NCI-H774 (cell line): ENCODE measurements at places on chromosomes 5 and 9.
A peak's percentile ranks its signal among the peaks of the same experiment; 100 is the strongest.

- DNase-seq = no peak
Measured at GRCh38 chr5:117945258-117945657, 1043.1 kb downstream of the DTWD2 start.

DNA sequence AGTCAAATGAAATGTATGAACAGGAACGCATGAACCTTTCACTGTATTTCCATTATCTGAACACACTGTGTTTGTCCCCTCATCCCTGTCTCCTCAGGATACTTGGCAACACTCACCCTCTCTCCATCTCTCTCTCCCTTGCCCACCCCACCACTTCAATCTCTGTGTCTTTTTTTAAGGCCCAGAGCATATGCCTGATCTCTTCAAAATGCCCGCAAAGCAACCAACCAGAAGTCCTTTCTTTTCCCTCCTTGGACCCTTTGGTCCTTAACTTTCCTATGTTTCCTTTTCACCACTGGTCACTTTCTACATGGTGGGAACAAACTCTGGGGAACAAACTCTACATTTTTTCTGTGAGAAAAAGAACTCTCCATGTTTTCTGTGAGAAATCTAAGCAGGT lies 3.2 kb upstream of the IRF1 start:
- DNase-seq = no peak

- no peak for DNase-seq
Measured at GRCh38 chr5:130116462-130116861, 212.2 kb downstream of the CHSY3 start.

DNA sequence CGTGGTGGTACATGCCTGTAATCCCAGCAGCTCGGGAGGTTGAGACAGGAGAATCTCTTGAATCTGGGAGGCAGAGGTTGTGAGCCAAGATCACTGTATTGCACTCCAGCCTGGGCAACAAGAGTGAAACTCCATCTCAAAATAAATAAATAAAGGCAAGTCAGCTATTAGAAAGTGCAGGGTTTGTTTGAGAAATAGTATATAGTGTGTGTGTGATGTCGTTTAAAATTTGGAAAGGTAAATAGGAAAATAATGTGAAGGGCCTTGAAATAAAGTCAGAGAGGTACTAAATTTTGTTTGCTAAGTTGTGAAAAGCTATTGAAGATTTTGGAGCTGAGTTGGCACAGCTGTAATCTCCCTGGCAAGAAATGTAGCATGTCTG lies 17.8 kb downstream of the ZNF131 start:
- no peak for DNase-seq

DNA sequence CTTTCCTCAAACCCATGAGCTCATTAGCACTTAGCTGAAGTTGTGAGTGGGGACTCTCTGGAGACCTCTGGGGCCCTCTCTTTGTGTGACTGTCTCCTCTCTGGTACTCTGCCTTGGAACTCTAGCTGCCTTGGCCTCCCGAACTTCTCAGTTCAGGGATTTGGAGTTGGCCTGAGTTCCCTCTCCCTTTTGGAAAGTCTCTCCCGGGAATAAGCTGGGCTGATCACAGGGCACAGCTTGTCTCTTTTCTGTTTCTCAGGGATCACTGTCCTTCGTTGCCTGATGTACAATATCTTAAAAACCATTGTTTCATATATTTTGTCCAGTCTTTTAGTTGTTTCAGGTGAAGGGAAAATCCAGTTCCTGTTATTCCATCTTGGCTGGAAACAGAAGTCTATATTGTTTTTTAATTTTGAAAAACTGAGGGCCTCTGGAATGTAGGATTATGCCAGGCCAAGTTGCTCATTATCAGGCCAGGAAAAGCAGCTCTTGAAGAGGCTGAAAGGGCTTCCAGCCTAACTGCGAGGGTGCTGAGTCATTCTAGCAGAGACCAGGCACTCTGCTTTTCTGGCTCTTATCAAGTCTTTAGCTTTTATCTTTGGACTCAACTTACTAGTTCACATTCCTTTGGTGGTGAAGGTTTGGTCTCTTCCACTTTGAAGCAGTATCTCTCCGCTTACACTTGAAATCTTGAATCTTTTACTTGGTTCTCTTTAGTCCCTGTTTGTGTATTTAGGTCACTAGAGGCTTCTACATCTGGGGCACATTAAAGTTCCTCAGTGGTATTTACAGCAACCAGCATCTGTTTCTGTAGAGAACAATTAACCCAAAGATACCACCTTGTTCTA lies 8.4 kb upstream of the RGS3 start:
- no peak for DNase-seq

- peak; percentile 90 for DNase-seq
Measured at GRCh38 chr5:180071531-180072255, at the start of gene RNF130. TSS of gene RNF130 (minus strand) at chr5:180071759. CDS start at chr5:180071702, 57 bp downstream.

GRCh38 chr9:120692901-120693699 lies 21.2 kb downstream of the MEGF9 start:
- no peak for DNase-seq

- no peak for DNase-seq
Measured at GRCh38 chr5:160799184-160799583, 52.8 kb downstream of the ATP10B start.

DNA sequence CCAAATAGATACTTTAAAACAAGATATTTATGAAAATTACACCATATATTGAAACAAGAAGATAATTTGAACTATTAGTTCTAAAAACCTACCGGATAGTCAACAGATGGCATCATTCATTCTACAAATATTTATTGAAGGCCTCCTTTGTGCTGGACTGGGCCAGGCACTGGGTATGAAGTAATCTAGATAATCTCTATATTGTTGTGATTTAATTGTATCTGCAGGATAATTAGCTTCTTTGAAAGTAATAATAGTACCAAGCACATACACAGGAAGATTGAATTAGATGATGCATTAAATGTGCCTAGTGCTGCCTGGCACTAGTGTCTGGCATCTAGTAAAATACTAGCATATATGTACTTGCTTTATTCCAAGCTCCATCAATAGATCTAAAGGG lies 735.2 kb upstream of the DMAC1 start:
- no peak for DNase-seq

GRCh38 chr5:113527746-113528145 lies 14.3 kb downstream of the YTHDC2 start:
- DNase-seq = no peak

- no peak for DNase-seq
Measured at GRCh38 chr5:160296496-160296895, 15.9 kb downstream of the CCNJL start.

GRCh38 chr9:111983484-111983908 lies 86.9 kb downstream of the UGCG start:
- DNase-seq = no peak

DNA sequence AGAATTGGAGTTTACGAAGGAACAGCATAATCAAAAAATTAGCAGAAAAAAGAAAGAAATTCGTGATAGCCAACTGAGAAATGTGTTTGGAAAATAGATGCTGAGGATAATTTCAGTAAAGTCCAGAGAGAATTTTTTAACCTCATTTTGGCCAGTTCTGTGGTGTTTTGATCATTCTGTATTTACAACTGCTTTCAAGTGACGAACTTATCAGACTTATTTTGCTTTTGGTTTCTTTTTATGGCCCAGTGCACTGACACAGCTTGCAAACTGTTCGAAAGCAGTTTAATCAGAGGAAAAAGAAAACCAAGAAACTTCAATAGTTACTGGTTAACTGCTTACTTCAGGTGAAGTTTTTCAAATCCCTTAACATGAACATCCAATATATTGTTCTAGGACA lies 1.9 kb downstream of the SDHA start:
- no peak for DNase-seq

DNA sequence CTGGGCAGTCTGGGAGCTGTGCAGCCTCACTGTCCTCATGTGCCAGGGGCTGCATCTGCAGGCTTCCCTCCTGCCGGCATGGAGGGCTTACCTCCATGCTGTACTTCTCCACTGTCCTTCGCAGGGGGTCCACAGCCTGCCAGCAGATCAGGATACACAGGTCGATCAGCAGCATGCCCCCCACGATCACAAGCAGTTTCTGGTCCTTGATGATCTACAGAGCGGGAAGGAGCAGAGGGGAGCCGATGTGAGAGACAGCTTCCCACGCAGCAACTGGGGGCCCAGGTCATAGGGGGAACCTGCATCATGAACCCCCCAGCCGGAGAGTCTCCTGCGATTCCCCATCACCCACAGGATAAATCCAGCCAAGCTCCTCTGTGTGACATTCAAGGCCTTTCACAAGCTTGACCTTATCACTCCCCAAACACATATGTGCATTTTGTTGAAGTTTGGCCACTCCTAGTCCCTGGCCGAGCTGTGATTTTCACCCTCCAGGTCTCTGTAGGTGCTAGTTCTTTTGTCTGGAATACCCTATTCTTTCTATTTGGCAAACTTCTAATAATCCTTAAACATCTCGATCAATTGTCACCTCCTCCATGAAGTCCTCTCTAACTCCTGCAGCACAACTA lies 107.3 kb upstream of the TBC1D2 start:
- no peak for DNase-seq

DNA sequence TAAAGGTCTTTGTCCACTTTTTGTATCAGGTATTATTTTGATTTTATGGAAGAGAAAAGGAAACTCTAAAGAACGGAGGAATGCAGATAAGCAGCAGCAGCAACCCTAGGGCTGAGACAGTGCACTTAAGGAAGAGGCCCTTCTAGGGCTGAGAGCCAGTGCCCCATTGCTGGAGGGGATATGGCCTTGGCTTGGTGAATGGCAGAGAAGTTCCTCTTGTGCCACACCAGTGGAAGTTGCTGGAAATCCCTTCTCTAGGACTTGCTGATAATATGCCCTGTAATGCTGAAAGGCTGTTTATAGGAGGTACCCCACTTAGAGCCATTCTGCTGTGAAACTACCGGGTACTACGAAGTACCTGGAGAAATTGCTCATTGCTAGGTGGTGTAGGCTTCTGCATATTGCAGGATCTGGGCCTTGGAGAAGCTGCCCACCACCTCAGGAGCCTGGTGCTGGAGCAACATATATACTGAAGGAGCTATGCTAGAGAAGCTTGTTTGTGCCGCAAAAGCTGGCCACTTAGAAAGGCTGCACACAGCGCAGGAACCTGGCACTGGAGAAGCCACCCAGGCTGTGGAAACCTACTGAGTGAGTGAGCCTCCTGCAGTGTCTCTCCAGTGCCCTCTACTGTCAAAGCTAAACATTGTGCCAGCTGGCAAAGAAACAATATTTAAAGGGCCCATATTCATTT lies 9.6 kb upstream of the UBTD2 start:
- DNase-seq = peak; percentile 50

GRCh38 chr9:88534456-88535225 lies at the start of gene NXNL2:
TSS of gene NXNL2 (plus strand) at chr9:88535178. CDS start at chr9:88535435, 257 bp downstream.
- no peak for DNase-seq

GRCh38 chr9:112711050-112711689 lies 6.7 kb downstream of the INIP start:
- DNase-seq = no peak

DNA sequence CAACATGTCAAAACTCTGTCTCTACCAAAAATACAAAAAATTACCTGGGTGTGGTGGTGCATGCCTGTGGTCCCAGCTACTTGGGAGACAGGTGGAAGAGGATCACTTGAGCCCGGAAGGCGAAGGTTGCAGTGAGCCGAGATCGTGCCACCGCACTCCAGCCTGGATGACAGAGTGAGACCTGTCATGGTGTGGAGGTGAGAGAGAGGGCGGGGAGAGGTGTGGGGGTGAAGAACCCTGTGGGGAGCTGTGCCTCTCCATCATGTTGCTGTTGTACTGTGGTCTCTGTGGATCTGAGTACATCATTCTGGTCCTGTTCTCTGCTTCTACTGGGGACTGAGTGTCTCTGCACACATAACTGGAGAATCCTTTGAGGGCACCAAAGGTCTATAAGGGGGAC lies 11.3 kb upstream of the SLC34A1 start:
- DNase-seq = no peak

DNA sequence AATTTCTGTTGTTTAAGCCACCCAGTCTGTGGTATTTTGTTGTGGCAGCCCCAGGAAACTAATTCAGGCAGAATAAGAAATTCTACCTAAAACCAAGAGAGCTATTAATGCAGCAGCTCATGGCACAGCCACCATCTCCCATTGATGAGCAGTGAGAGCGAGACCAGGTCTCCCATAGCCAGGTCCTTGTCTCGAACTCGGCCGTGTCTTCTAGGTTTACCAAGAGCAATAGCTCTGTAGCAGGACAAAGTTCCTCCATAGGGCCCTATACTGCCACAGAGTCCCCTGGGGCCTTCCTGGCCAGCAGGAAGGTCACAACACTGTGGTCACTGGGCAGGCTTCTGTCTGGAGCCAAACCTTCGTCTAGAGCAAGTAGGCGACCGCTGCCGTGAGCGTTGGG lies 34.5 kb upstream of the TJP2 start:
- DNase-seq = no peak

DNA sequence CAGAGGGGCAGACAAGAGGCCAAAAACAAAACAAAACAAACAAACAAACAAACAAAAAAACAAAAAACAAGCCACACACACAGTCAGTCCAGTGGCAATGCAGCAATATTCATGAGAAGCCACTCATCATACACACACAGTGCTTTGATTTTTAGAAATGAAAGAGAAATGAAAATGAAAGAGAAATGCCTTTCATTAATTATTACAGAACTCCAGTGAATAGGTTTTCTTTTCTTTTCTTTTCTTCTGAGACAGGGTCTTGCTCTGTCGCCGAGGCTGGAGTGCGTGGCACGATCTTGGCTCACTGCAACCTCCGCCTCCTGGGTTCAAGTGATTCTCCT lies 36.9 kb downstream of the SPRY4 start:
- DNase-seq = no peak

GRCh38 chr9:34457266-34458012 lies 931 bp downstream of the FAM219A start:
- peak; percentile 39 for DNase-seq

- DNase-seq = no peak
Measured at GRCh38 chr9:96126321-96126881, 175.6 kb downstream of the HSD17B3 start.

GRCh38 chr9:99026271-99026955 lies 78.5 kb upstream of the TGFBR1 start:
- no peak for DNase-seq

DNA sequence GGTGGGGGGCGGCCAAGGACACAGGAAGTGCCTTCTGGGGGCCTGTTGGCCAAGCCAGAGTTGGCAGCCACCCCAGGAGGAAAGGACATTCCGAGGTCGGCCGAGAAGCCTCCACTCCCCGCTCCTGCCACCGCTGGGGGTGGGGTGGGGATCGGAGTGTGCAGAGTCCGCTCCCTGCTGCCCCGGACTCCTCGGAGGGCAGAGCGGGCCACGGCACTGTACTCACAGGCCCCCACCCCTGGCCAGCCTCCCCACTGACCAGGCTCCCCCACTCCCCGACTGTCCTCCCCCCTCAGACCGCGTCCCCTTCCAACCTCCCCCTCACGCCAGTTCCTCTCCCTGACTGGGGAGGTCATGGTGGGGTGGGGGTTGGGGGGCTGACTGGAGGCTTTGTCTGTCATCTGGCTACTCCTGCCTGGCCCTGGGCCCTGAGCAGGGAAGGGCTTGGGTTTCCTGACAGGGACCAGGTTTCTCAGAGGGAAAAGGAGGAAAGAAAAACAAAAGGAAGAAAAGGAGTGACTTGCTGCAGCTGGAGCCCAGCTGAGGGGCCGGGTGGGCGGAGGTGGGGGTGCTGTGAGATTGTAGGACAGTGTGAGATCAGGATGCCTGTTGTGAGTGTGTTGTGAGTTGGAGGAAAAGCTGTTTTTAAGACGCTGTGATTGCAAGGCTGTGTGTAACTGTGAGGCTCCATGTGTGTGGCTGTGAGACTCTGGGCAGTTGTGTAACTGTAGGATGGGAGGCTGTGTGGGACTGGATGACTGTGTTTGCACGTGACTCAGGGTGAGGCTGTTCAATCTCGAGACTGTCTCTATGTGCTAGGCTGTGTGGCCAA lies 29.7 kb downstream of the CNTFR start:
- DNase-seq = no peak

GRCh38 chr5:147966829-147967228 lies 60.5 kb upstream of the C5orf46 start:
- DNase-seq = no peak

- no peak for DNase-seq
Measured at GRCh38 chr5:154222414-154222813, 31.9 kb downstream of the GALNT10 start.
